ENCODE measurements at places on chromosomes 7 and 10.
A peak's percentile ranks its signal among the peaks of the same experiment; 100 is the strongest.

GRCh38 chr10:117432866-117433265 is 57.6 kb upstream of the PDZD8 start:
- no peak for DNase-seq

GRCh38 chr7:28954946-28955345 is 3.2 kb downstream of the TRIL start:
- DNase-seq: no peak

DNA sequence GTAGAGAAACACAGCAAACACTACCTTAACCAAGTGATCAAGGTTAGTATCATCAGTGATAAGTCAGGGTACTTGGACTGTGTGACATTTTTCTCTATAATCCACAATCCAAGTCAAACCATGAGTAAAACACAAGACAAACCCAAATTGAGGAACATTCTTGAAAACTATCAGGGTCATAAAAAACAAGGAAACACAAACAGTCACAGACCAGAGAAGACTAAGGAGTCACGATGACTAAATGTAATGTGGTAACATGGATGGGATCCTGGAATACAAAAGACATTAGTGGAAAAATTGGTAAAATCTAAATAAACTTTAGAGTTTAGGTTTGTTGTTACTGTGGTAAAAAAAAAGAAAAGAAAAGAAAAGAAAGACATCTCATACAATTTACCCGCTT is 103.8 kb downstream of the ARMH3 start:
- no peak for DNase-seq

- DNase-seq: no peak
Measured at GRCh38 chr7:7944619-7945282, 23.8 kb upstream of the GLCCI1 start.

DNA sequence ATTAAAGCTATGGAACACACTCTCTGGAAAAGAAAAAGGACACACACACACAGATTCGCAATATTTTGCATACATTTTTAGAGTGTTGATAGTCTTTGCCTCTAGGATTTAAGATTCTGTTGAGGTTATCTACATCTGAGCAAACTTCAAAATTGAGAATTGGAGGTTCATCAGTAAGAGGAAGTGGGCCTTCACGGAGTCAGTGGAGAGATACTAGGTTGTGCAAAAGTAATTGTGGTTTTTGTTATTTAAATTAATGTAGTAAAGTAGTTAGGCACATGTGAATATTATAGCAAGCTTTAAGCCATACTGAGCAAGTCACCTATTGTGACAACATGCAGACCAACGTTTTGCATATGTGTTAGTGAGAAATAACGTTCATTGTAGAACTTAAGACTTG is 19.8 kb upstream of the NXPH1 start:
- DNase-seq: no peak

GRCh38 chr7:132251327-132251659 is 325.0 kb downstream of the PLXNA4 start:
- DNase-seq: no peak

DNA sequence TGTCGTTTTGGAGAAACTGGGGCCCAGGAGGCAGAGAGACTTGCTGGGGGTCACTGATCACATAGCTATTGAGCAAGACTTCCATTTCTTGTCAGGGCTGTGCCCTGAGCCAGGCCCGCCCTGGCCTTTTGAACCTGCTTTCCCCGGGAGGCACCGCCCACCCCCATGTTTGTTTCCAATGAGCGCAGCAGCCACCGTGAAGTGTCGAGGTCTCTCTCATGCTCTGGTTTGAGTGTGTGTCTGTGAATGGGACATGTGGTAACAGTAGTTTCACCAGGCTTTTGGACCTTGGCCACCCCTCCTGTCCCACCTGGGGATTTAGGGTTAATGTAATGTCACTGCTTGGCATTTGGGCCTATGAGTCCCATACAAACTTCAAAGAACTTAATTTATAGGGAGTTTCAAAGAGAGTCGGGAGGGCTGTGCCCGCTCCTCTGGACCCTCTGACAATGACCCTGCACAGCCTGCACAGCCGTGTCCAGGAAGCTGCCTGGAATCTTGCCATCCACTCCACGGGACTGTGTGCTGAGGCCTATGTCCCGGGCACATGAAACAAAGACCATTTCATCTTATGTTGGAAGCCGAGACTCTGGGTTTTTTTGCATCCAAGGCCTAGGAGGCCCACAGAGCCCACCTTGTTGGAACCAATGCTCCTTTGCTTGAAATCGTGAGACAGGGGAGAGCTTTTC is 6.3 kb downstream of the PRF1 start:
- DNase-seq: no peak

DNA sequence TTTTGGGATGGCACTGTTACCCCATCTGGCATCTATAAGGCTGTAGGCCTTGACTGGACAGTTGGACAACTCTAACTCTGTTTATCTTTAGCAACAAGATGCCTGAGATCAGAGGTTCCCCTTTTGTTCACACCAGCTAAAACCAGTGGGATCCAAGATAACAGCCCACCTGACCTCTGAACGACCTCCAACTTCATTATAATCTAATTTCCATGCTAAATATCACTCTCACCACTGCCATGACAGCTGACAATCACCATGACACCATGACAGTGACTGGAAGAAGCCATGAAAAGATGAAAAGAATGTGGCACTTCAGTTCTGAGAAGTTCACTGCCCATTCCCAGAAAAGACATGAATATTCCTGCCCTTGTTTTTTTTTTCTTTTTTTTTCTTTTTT is 281.4 kb upstream of the TAC1 start:
- no peak for DNase-seq

GRCh38 chr7:33869176-33869575 is 36.2 kb upstream of the BMPER start:
- no peak for DNase-seq

- no peak for DNase-seq
Measured at GRCh38 chr10:32437334-32437733, 8.6 kb upstream of the CCDC7 start.

DNA sequence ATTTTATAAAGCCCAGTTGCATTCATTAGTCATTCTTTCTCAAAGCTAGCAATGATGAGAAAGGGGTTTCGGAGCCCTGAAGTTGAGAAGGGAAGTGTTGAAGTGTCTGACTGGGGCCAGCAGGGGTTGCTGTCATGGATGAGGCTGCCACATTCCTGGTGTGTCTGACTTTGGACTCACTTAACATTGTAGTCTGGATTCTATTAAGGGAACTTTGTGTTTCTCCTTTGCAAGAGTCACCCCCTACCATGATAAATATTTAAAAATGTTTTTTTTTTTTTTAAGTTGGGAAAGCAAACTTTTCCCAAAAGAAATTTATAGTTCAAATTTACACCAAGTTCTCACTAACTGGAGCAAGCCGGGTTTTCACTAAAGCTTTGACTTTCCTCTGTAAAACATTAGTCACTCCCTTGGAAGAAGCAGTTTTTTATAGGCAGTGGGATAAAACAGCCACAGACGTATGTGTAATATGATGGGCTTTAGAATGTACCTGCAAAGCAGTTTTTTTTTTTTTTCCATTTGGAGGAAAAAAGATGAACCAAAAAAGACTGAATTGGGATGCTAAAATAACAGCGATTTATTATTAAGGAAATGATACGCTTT is 243.6 kb downstream of the TWIST1 start:
- DNase-seq: no peak

DNA sequence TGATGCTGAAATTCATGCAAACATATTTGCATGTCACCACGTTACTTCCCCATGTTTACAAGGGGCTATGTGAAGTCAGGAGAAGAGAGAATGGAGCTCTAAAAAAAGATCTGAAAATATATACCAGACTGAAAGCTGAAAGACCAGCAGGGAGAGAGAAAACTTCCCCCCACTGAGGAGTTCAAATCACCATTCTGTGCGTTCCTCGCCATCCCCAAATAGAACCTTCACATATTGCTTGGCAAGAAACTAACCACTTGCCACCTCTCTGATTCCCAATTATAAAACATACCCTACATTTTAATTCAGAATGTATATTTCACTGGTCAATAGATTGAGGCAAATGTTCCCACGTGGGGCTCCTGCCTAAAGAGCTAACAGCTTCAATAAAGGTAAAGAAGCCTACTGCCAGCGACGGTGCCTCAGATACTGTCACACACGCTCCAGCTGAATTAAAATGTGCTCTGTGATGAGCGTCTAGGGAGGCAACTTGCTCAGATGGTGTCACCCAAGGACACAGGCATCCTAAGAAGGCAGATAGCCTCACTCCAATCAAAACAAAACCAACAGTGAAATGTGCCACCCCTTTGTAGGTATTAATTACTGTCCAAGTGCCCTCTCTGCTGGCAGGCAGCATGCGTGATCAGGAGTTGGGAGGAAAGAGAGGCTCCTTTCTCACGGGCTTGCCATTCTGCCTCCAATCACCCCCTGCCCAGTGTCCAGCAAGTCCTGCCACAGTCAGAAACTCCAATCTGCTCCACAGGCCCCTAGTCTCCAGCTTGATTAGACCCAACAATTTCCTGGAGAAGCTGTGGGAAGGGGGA is 298.2 kb downstream of the GRID1 start:
- no peak for DNase-seq

DNA sequence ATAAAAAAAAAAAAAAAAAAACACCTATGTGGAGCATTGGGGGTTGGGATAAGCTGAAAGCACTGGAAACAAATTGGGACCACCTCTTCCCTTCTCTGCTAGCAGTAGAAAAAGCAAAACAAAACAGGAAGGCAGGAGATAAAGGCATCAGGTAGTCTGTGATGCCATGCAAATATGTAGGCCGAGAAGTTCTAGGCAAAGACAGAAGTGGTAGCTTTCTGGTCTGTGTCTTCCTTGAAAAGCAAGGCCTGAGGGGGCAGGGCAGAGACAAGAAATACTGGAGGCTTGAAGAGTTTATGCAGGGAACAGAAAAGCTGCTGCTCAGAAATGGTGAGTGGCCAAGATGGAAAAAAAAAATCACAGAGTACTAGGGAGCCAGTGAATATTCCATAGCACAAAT is 111.1 kb downstream of the ELMO1 start:
- no peak for DNase-seq

DNA sequence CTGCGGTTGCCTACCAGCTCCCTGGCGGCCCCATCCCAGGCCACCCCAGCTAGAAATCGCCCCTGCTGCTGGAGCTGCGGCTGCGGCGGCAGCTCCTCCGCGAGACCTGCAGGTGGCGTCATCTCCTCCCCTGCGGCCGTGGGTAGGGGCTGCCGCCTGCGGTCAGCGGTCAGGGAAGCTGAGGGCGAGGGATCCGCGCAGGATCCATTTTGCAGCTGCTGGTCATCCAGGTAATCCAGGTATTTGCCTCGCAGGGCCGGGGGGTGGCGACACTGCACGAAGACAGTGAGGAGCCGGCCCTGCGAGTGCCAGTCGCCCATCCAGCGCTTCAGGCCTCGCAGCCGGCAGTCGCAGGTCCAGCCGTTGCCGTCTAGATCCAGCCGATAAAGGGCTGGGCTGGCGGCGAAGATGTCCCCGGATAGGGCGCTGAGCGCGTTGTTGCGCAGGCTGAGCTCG is 1.5 kb downstream of the TRIL start:
- DNase-seq: peak; percentile 44

GRCh38 chr10:13822490-13822889 is 235.7 kb downstream of the PRPF18 start:
- no peak for DNase-seq

- DNase-seq: no peak
Measured at GRCh38 chr10:128721963-128722445, 595.8 kb upstream of the MKI67 start.

DNA sequence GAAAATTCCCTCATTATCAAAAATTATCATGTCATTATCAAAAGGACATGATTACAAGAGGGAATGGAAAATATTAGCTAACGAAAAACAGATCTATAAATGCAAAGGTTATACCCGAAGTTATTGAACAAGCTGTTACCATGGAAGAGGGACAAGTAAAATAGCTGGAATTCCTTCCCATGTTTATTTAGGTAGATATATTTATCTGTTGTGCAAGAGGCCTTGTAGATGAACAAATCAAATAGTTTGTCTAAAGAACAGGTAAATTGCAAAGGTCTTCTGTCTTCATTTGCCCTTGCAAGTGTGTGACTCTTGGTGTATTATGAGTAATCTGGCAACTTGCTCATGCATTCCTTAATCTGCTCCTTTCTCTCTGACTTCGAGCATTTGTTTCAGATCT is 1170.9 kb downstream of the SORCS1 start:
- DNase-seq: no peak

DNA sequence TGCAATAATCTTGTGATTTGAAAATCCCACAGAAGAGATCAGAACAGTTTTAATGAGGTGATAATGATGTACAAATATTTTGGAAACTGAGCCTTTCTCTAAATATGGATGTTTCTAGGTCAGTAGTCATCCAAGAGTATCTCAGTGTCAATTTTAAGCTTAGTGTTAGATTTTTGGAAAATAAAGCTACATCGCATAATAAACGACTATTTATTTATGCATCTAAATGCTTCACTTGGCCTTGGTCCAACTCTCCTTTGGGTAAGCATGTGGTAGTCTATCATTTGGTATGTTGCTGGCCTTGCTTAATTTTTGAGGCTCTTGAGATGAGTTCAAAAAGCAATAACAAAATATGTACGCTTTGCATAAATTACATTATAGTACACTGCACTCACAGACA is 5.4 kb upstream of the PPP1R9A start:
- DNase-seq: no peak

DNA sequence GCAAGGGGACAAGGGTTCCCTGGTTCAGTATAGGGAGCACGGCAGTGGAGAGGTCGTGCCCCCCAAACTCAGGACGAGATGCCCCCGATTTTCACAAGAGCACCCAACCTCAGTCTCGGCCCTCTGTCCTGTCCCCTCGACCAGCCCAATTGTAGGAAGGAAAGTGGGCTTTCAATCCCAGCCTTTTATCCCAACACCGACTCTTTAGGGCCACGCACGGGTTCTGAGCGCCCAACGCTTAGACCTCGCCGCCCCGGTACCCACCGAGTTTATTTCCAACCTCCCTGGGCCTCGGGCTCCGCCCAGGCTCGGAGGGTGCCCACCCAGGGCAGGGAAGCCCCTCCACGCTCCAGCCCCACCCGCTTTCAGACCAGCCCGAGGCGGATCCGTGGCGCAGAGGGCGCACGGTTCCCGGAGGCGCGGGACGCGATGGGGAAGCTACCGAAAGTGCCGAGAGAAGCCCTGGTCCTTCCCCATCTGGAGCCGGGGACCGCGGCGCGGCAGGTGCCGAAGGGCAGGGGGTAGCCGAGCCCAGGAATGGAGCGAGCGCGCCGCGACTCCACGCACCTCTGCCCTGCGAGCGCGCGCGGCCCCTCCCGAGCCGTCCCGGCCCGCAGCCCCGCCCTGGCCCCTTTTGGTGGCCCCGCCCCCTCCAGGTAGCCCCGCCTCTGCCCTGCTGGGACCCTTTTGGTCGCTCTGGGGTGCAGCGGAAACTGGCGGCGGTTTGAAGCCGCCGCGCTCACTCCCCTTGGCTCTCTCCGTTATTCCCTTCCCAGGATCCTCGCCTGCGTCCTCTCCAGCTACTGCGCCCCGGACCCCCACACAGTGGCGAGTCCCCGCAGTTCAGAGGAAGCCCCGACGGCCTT is 20.4 kb downstream of the GRID2IP start:
- DNase-seq: no peak

GRCh38 chr7:4845740-4846142 is 16.1 kb downstream of the PAPOLB start:
- no peak for DNase-seq
